Heart left ventricle (tissue), 16 donors: ENCODE measurements at places on chromosomes 13 and 19. TPM values are rescaled to one million over a fixed set of nuclear protein-coding genes. Genes with fewer than 3 reads are reported as not detected.

The FSD1 gene
- total RNA-seq = not detected

DNA sequence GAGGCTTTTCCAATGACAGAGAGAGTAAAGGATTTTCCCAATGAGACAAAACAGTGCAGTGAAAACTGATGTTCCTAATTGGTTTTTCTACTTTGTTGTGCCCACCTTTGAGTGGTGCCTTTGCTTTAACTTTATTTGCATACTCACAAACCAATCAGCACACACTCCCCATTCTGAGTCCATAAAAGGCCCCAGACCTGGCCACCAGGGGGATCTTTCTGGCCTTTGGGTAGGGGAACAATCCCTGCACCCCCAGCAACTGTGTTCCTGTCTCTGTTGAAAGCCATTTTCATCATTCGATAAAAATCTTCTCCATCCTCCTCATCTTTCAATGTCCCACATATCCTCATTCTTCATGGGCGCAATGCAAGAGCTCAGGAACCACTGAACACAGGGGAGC is 252.8 kb downstream of the B3GLCT start:
- no peaks in the 10 kb centered on the region for H3K36me3 ChIP-seq
- no peak overlapping the region for H3K27ac ChIP-seq
- no peaks in the 10 kb centered on the region for H3K4me1 ChIP-seq
- no peak for DNase-seq
- H3K27me3 ChIP-seq = no peaks in the 10 kb centered on the region

DNA sequence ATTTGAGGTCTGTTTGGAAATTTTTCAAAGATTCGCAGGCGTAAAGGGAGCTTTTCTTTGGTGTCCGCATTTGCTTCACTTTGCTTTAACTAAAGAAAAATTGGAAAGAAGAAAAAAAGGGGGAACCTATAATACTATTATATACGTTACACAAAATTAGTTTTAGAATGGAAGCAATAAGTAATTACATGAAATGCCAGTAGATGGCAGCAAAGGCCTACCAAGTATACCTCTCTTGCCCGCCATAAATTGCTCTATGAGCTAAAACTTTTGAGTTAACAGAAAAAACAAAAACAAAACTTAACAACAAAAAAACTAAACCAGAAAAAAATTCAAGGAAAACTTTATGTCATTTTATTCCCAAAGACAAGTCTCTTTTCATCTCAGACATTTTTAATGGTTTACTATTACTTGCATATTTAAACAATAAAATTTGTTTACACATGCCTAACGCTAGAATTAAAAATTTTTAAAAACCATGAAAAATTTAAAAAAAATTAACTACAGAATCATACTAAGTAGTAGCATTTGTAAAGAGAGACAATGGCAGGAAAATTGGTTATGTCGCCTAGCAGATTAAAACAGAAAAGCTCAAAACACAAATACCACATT is 271.4 kb downstream of the NALCN start:
- H3K4me1 ChIP-seq = peaks cover 6% of the 10 kb centered on the region
- H3K27ac ChIP-seq = no peak overlapping the region
- no peak for DNase-seq
- H3K36me3 ChIP-seq = no peaks in the 10 kb centered on the region

The UBAC2 gene
- total RNA-seq = 45.7 TPM

DNA sequence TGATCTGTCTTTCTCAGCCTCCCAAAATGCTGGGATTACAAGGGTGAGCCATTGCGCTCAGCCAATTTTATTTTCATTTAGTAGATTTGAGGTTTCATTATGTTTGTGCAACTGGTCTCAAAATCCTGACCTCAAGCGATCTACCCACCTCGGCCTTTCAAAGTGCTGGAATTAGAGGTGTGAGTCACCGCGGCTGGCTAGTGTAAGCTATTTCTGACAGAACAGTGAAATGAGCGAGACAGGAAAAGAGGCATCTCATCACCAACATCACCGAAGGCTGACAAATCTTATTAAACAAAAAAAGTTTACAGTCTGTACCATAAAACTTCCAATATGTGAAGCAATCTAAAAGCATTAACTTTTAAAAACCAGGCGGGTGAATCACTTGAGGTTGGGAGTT is 12.2 kb upstream of the ZNF888 start:
- no peaks in the 10 kb centered on the region for H3K27me3 ChIP-seq
- no peaks in the 10 kb centered on the region for H3K36me3 ChIP-seq
- DNase-seq = no peak

The CGB3 gene
- not detected for total RNA-seq
